ENCODE measurements at places on chromosomes 7 and 10.

GRCh38 chr10:87875929-87876571 is 12.6 kb downstream of the PTEN start:
- DNase-seq: no peak

- no peak for DNase-seq
These were observed 152.0 kb upstream of the ADO start for GRCh38 chr10:62652564-62652963.

DNA sequence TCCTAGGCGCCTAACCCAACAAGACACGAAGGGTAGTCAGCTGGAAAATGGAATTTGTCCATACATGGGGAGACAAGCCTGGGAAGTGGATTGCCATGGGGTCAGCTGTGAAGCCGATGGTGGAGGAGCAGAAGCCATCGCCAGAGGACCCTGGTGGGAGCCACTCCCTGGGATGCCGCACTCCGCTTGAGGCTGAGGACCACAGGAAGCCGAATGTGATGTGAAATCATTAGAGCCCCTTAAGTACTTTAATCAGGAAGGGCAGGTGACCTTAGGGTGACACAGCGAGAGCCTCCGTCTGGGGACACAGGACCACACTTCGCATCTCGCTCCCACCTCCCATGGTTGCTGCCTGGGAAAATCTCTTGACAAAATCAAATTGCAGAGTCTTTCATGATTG is 614.6 kb upstream of the MGMT start:
- DNase-seq: no peak

DNA sequence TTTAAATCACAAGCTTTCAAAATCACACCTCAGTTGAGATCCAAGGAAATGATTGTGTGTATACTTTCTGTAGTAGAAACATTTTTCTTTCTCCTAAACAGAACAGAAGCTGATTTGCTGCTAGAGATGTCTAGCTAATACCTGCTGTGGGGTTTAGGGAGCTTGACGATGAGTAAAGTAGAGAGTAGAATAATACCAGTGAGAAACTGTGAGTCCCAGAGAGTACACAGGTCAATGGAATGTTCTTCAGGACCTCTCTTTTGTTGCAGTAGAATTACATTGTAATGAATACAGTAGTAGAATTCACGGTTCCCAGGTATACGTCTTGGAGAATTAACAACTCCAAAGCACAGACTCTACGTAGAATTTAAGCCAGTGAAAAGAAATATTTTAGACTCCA is 18.0 kb downstream of the TRUB1 start:
- DNase-seq: no peak

- DNase-seq: no peak
These were observed 115.9 kb upstream of the IFRD1 start for GRCh38 chr7:112334366-112334765.

- no peak for DNase-seq
These were observed 166.9 kb downstream of the GLI3 start for GRCh38 chr7:42070068-42070467.

GRCh38 chr10:122336332-122336731 is 38.2 kb upstream of the PLEKHA1 start:
- no peak for DNase-seq

GRCh38 chr7:91550931-91551330 is 286.7 kb downstream of the FZD1 start:
- DNase-seq: no peak

DNA sequence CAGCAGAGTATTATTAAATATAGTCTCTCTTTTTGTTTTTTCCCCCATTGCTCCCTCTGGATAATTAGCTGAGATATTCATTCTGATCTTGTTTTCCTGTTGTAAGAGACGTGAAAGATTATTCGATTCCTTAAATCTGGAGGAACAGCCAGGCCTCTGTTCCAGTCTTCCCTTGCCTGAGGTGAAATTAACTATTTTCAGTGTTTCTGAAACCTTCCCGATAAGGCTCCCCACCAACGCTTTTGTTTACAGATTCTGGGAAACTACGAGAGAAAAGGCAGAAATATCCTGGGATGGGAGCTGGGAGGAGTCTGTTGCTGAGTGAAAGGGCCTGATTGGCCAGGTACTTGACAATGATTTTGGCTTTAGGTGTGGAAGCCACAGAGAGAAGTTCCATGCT is 63.6 kb upstream of the AGR3 start:
- DNase-seq: no peak

- DNase-seq: no peak
These were observed 17.9 kb upstream of the TMEM225B start for GRCh38 chr7:99579956-99580777.

GRCh38 chr7:26485367-26485934 is 193.8 kb downstream of the SNX10 start:
- no peak for DNase-seq

- no peak for DNase-seq
These were observed 57.2 kb downstream of the FAM171A1 start for GRCh38 chr10:15313843-15314242.

DNA sequence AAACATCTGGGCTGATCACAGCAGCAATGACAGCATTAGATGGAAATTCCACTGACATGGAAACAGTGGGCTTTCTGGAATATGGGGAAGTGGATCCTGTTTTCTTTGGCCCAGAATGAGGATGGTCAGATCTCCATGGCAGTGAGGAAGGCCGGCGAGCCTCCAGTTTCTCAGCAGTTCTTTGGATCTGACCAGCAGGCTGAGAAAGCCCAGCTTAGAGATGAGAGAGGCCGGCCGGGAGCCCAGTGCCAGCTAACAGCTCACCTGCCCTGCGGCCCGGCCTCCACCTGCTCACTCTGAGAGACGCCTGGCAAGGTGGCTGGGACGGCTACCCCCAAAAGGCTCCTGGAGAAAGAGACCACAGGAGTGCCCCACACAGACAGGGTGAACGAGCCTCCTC is 24.2 kb downstream of the GPER1 start:
- no peak for DNase-seq

DNA sequence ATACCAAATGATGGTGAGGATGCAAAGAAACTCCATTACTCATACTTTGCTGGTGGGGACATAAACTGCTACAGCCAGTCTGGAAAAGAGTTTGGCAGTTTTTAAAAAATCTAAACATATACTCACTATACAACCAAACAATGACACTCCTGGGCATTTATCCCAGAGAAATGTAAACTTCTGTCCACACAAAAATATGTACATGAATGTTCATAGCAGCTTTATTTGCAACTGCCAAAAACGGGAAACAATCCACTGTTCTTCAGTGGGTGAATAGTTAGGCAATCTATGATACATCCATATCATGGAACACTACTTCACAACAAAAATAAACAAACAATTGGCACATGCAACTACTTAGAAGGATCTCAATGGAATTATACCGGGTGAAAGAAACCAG is 276.4 kb upstream of the SP8 start:
- no peak for DNase-seq

DNA sequence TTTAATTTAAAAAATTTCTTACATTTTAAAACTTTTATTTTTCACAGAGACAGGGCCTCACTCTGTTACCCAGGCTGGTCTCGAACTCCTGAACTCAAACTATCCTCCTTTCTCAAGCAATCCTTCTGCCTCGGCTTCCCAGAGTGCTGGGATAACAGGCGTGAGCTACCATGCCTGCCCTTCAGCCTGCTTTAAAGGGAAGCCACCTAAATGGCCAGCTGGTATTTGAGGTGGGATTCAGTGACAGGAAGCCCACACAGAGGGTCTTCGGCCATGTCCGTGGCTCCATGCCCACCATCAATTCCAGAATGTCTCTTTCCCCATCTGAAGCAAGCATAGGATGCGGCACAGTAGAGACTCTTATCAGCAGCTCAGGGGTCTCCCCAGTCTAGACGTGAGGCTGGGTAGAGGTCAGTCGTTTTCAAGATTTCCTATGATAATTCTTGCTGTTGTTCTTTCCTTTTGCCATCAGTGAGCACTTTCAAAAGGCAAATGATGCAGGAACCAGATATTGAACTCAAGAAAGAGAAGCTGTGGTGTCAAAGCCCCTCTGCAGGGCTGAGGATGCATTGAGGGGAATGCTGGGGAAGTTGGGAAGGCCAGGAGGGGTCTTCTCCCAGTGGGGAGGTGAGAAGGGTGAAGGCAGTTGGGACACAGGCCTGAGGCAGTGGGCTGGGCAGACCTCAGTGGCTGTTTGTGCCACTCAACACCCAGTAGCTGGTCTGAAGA is 291.5 kb upstream of the IGFBP3 start:
- no peak for DNase-seq

- no peak for DNase-seq
These were observed 16.1 kb upstream of the FKBP9 start for GRCh38 chr7:32941181-32941580.

- no peak for DNase-seq
These were observed 94.1 kb upstream of the FAM133B start for GRCh38 chr7:92684274-92684673.

DNA sequence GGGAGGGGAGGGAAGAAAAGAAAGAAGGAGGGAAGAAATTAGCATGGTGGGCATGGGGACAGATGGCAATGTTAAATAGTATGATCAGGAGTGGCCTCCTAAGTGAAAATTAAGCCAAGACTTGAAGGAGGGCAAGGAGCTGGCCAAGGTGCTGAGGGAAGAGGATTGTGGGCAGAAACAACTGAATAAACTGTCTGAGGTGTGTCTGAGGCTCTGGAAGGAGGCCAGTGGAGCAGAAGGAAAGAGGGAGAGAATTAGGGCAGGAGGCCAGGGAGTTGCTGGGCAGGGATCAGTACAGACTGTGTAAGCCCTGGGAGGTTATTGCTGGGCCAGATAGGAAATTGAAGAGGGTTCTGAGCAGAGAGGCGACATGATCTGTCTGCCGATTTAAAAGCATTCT is 40.6 kb upstream of the VKORC1L1 start:
- no peak for DNase-seq

GRCh38 chr7:87027900-87028299 is 31.6 kb downstream of the ELAPOR2 start:
- DNase-seq: no peak

DNA sequence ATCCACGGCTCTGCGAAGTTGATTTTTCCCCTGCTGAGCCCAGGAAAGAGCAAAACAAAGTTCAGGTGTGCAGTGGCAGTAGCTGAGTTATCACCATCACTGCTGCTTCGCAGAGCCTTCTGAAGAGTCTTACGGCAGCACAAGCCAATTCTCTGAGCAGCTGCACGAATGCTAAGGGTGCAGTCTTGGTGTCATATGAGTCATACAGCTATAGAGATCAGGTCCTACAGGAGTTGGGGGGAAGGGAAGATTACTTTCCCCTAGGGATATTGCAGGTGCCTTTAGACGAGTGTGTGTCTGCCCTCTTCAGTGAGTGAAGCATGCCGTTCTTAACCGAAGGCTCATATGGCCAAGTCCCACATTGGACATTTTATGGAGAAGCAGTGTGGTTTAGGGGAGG is 227.8 kb downstream of the CELF2 start:
- no peak for DNase-seq
